ENCODE measurements at places on chromosomes 4 and X.

GRCh38 chr4:55979562-55979961 is 30.8 kb downstream of the CEP135 start:
- DNase-seq = no peak

- DNase-seq = peak; percentile 66
These were observed 9.5 kb downstream of the RNF175 start for GRCh38 chr4:153750197-153750817.

DNA sequence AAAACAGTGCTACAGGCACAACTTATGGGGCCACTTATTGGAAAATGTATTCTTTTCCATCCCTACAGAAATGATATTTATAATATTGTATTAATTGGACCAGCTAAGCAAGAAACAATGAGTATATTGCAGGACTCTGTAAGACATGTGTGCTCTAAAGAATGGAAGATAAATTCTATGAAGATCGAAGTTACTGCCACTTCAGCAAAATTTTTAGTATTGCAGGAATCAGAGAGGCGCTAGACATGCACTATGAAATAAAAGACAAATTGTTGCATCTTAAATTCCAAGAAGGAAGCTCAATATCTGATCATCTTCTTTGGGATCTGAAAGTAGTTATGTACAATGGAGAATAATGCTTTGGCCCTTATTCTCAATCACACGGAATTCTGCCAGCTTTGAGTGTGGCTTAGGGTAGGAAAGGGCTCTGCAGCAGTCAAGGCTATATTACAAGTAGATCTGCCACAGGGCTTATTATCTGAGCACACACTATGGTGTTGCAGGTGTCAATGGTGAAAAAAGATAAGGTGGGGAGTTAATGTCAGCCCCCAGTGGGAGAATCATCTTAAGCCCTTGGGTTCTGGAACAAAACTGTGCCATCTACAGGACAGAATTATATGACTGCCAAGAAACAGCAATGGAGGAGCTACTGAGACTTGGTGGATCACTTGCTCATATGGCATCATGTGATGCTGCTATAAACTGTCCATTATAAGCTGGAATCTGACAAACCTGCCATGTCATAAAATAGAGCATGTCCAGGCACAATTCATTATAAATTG is 334.0 kb upstream of the NDST3 start:
- no peak for DNase-seq

- no peak for DNase-seq
These were observed 589.9 kb upstream of the GNPDA2 start for GRCh38 chr4:45316257-45316656.

- DNase-seq = no peak
These were observed 395.0 kb downstream of the DTHD1 start for GRCh38 chr4:36676139-36677050.

DNA sequence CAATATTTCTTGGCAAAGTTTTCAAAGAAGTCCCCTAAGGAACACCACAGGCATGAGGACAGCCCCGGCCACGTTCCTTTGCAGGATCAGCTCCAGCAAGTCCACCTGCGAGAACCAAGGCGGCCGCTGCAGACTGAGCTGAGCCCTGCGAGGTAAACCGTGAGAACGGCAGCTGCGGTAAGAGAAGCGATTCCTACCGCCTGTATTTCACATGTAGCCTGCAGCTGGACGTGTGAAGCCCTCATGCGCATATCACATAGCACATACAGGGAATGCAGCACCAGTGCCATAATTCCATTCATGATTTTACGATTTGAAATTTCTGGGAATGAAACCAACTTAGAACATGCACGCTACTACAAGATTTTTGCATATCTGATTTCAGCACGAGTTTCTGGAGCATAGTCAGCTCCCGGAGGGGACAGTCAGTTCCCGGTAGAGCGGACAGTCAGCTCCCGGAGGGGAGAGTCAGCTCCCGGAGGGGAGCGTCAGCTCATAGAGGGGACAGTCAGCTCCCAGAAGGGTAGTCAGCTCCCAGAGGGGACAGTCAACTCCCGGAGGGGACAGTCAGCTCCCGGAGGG is 41.7 kb downstream of the FGFRL1 start:
- DNase-seq = no peak

DNA sequence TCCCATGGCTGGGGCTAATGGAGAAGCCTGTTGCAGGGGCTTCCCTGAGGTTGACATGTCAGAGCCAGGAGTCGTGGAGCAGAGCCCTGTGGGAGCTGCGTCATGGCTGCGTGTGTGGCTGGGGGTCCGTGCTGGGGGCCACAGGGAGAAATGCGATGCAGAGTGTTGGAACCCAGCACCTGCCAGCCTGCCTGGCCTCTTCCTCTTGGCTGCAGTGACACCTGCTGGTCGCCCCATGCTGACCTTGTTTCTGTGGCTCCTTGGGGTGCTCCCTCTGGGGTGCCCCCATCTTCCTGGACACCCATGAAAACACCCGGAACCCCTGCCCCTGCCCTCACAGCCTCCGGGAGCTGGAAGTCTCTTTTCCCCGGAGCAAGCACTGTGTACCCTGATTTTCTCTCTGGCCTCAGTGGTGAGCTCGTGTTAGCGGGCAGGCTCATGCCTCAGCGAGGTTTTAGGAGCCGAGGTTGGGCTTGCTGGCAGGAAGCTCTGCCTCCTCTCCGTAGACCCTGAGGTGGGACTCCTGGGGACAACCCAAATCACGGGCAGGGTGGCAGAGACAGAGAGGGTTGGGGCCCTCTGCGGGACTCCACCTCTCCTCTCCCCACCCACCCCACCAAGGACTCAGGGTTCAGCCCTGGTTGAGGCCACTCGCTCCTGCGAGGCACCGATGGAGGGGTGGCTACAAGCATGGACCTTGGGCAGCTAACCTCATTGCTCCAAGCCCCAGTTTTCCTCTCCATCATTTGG is 103.7 kb downstream of the SORCS2 start:
- DNase-seq = no peak

- peak; percentile 33 for DNase-seq
These were observed 41.4 kb upstream of the PPP2R3B start for GRCh38 chrX:427812-428725.

- DNase-seq = no peak
These were observed 10.1 kb downstream of the OTOP1 start for GRCh38 chr4:4216648-4217047.

DNA sequence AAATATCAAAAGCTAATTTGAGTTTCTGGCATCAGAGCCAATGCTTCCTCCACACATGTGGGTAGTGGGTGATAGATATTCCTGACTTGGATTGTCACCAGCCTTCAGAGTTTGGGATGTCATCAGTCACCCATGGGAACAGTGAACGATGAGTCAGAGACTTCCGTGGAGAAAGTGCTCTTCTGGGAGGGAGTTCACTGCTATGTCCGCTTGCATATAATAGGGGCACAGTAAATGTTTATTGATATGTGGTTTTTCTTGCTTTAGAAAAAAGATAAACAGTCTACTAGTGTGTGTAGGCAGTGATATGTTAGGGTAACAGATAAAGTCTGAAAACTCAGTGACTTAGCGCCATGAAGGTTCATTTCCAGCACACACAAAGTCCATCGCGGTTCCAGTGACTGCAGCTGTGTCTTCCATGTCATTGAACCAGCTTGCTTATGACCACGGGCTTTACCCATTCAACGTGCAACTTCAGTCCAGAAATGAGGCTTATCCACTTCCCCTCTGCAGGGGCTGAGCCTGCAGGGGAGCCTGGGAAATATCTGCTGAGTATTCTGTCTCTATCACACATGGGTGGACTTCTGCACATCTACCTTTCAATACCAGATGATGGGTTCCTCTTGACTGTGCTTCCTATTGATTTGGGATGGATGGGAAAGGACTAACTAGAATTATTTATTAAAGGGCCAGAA is 87.7 kb upstream of the WWC2 start:
- DNase-seq = no peak

GRCh38 chr4:120443116-120443515 is 376.5 kb upstream of the MAD2L1 start:
- DNase-seq = no peak

DNA sequence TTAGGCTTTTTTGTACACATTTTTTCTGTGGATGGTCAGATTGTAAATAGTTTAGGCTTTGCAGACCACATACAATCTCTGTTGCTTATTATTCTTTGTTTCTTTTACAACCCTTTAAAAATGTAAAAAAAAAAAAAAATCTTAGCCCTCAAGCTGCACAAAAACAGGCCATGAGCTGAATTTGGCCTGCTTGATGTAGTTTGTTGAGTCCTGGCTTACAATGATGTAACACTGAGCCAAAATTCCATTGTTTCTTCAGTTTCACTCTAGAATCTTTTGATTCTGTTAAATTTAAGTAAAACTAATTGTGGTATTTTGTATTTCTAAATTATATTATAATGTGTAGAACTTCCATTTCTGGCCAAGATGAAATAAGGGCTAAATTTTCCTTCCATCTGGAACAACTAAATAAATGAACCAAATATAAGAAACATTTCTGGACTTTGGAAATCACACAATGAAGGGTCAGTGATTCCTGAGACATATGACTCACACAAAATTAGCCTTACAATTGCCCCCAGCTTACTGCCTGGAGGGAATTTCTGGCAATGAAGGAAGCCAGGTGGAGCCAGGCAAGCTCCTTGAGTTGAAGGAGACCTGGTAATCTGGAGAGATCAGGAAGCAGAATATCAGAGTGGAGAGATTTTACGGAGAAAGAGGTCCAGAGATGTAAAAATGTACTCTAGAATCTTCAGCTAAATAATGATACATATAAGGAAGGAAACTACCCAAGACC is 29.8 kb downstream of the IQCM start:
- DNase-seq = no peak

GRCh38 chrX:72536542-72536941 is 36.1 kb downstream of the HDAC8 start:
- DNase-seq = no peak

GRCh38 chr4:174215961-174216680 is 67.3 kb downstream of the FBXO8 start:
- no peak for DNase-seq

- no peak for DNase-seq
These were observed 32.5 kb downstream of the FGFBP1 start for GRCh38 chr4:15906020-15906443.

- no peak for DNase-seq
These were observed 313.2 kb downstream of the DHRSX start for GRCh38 chrX:2187352-2188115.

DNA sequence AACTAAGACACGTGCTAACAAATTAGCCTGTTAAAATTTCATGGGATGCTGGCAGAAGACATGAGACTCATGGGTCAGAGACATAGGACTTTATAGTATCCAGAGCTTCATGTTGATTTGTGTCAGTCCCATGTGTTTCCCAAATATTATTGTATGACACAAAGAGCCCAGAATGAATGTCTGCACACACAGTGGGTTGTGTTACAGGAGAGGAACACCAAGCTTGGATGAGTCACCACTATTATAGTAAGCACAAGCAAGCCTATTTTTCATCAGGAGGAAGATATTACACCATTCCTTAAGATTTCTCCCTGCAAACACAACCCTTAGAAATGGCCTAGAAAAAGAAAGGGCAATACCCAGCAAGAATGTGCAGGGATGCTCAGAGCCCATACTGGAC is 15.4 kb downstream of the BBS12 start:
- no peak for DNase-seq

DNA sequence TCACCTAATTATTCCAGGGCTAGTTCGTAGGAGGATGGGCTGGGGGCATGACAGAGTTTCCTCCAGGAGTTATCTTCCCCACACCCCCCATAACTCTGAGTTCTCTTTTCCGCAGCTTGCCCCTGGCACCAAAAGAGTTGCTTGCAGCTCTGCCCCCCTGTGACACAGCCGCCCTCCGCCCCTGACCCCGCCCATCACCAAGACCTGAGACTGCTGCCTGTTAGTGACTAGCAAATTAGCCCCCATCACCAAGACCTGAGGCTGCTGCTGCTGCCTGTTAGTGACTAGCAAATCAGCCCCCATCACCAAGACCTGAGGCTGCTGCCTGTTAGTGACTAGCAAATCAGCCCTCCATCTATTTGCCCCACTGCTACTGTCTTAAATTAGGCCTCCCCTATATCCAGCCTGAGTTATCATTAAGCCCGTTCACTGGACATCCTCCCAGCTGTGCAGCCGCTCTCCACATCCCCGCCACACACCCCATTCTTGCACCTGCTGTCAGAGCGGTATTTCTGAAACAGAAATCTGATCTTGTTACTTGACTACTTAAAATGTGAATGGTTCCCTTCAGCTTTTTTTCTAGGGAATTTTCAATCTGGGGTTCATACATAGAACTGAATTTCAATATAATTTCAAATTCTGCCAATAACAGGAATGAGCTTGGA is 1.5 kb upstream of the PAPSS1 start:
- DNase-seq = no peak

- DNase-seq = no peak
These were observed 33.4 kb downstream of the RUFY3 start for GRCh38 chr4:70754990-70755688.

- DNase-seq = peak; percentile 24
These were observed 36.8 kb upstream of the RAB40AL start for GRCh38 chrX:102899940-102900916.

- no peak for DNase-seq
These were observed 1.2 kb downstream of the DYNLT3 start for GRCh38 chrX:37846141-37846540.

- DNase-seq = no peak
These were observed 9.5 kb upstream of the CENPE start for GRCh38 chr4:103207673-103208072.

DNA sequence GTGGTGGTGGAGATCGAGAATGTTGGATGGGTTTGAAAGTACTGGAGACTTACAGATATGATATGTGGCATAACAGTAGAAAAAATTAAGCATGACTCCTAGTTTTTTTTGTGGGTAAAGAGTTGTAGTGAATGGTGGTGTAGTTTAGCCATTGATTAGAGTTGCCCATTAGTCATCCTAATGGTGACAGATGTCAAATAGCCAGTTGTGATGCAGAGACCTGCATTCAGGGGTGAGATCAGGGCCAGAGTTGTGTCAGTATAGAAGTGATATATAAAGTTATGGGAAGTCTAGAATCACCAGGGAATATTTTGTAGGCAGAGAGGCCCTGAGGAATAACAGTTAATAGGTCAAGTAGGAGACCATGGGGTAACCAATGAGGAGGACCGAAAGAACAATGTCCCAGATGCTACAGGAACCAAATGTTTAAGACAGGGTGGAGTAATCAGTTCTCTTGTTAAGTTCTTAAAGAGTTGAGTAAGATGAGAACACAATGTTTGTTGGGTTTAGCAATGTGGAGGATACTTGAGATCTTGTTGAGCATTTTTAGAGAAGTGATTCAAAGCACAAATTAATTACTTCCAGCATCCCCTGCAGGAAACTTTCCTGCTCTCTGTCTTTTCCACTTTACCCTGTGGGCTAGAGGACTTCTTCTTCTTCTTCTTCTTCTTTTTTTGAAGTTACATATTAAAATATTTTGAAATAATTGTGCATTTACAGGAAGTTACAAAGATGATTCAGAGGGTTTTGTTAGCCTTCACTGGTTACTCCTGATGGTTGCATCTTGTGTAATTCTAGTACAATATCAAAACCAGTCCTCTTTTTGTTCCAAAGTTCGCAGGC is 13.3 kb downstream of the SGMS2 start:
- DNase-seq = no peak
